ENCODE measurements at places on chromosomes 13 and 19.

GRCh38 chr13:46352805-46353204 is 34.2 kb downstream of the RUBCNL start:
- DNase-seq: no peak

DNA sequence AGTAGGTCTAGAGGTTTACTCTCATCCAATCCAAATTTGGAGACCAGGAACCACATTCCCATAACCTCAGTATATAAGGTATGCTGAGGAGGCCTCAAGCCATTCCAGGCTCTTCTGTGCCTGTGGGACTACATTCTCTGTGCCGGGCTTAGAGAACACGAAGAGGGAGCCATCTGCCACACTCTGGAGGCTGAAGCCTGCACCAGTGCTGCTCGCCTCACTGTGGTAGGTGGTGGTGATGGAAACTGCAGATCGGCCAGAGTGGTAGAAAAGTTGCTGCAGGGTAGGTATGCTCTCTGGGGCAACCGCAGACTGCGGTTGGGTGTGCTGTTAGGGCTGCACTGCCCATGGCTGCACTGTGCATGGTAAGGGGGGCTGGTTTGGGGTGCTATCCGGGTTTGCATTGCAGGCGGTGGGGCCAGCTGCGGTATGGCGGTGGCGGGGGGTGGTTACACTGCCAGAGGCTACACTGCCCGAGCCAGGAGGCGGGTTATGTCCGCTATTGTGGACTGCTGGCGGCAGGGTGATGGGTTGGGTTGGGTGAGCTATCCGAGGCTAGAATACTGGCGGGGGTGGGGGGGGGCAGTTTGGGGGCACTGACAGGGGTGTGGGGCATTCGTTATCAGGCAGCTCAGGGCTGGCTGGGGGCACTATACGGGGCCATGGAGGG is 145.0 kb downstream of the TNFRSF19 start:
- no peak for DNase-seq

DNA sequence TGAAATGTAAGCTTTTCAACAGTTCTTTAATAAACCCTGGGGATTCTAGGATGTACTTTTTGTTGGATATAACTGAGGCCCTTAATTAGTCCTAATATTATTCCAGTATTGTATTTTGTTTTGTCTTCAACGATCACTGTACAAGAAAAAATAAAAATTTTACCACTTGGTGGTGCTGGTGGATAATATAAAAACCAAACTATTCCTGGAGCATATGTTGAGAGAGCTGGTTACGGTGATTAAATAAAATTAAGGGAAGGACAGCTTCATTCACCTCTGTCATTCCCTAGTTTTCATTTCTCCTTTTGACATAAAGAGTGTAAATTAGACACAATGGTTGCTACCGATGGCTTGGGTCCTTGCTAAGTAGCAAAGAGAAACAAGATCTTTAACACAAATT is 598.6 kb upstream of the PCDH20 start:
- DNase-seq: peak; percentile 14

GRCh38 chr13:102028206-102028605 is 373.6 kb downstream of the FGF14 start:
- DNase-seq: no peak

- no peak for DNase-seq
Observed at GRCh38 chr19:54339646-54340358, 840 bp upstream of the LILRA4 start.

GRCh38 chr13:26019251-26019650 is 32.6 kb downstream of the SHISA2 start:
- DNase-seq: peak; percentile 65

- DNase-seq: no peak
Observed at GRCh38 chr13:112103260-112103838, 36.4 kb downstream of the SOX1 start.

DNA sequence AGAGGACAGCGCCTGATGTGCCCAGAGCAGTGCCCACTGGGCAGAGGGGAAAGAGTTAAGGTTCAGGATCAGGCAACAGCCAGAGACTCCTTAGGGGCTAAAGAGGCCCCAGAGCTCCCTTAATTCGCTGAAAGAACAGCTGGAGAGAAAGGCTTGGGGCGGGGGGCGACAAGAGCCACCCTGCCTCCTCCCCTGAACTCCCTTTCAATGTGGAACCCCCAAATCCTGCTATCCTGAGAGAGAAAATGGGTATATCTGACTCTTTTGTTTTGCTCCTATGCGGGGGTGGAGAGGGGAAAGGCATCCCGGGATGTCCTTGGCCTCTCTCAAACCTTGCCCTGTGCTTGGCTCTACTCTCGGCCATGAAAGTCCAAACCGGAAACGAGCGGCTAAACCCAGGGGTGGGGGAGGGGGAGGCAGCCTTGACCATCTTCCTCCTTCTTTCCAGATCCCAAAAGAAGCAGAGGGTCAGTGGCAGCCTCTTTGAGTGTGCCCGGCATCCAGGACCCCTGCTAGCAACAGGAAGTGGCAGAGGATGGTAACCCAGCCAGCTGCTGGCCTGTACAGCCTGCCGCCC is 4.7 kb downstream of the PRKACA start:
- peak; percentile 40 for DNase-seq

DNA sequence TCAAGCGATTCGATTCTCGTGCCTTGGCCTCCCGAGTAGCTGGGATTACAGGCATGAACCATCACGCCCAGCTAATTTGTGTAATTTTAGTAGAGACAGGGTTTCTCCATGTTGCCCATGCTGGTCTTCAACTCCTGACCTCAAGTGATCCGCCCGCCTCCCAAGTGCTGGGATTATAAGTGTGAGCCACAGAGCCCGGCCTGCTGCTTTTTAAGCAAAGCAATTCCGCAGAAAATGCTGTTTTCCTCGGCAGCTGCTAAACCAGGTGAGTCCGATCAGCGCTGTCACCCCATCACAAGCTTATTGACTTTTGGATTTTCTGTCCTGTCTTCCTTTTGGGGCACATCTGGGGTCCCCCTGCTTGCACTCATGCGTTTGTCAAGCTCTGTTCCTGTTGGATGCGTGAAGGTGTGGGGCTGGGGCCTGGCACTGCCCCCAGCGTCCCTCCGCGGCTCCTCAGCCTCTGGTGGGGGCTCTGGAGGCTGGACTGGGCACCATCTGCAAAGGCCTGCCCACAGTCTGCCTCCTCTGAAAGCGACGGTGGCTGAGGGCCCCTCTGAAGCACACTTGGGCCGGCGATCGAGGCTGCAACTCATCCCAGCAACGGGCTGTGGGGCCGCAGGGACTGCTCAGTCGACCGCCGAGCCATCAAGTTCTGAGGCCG is 25.7 kb downstream of the CEBPG start:
- DNase-seq: no peak
